ENCODE measurements at places on chromosomes 7 and 10. TPM values are rescaled to one million over a fixed set of nuclear protein-coding genes. Genes with fewer than 3 reads are reported as not detected.

Gene HOXA6
- not detected for total RNA-seq

Gene HGF
- total RNA-seq, result not detected

Gene SGCE
- not detected for total RNA-seq

Gene MPLKIP
- total RNA-seq, result 38.4 TPM

Gene UPK3BL2
- total RNA-seq, result 52.4 TPM

Gene FEZF1
- total RNA-seq, result not detected

Gene ZNF138
- 11.2 TPM for total RNA-seq

Gene RHOBTB1
- 0.06 TPM for total RNA-seq

Gene FAM237B
- not detected for total RNA-seq

Gene PGAM2
- 0.32 TPM for total RNA-seq

Gene LMTK2
- total RNA-seq, result 12.8 TPM

Gene PTPN20
- total RNA-seq, result 0.85 TPM

Gene ODAD2
- not detected for total RNA-seq

Gene C10orf62
- total RNA-seq, result not detected

Gene MYH16
- not detected for total RNA-seq

Gene NUDCD3
- total RNA-seq, result 75.9 TPM

Gene MINPP1
- 8.6 TPM for total RNA-seq

Gene MYL10
- total RNA-seq, result not detected

Gene ITGA8
- total RNA-seq, result not detected

Gene SUPV3L1
- total RNA-seq, result 34.5 TPM

Gene MEOX2
- not detected for total RNA-seq

Gene SCART1
- total RNA-seq, result 4.5 TPM

Gene EFCAB10
- total RNA-seq, result not detected

Gene MRC1
- total RNA-seq, result not detected

Gene C10orf143
- total RNA-seq, result 5.8 TPM

Gene DPP6
- not detected for total RNA-seq

Gene CALHM2
- total RNA-seq, result 89.6 TPM

Gene CFAP46
- not detected for total RNA-seq

Gene AOAH
- total RNA-seq, result 14.4 TPM

Gene SPAG6
- total RNA-seq, result 0.75 TPM

Gene AGR2
- total RNA-seq, result not detected

Measured in activated CD4-positive, alpha-beta T cell treated with anti-CD3 and anti-CD28 coated beads, Interleukin-2, amount 10 ng/mL, durations not matched to agents 7 days and 5 days (primary cell).